ENCODE measurements at places on chromosomes 2 and 18.

- no peak for DNase-seq
These were observed 22.6 kb downstream of the DHRS9 start for GRCh38 chr2:169091761-169092519.

DNA sequence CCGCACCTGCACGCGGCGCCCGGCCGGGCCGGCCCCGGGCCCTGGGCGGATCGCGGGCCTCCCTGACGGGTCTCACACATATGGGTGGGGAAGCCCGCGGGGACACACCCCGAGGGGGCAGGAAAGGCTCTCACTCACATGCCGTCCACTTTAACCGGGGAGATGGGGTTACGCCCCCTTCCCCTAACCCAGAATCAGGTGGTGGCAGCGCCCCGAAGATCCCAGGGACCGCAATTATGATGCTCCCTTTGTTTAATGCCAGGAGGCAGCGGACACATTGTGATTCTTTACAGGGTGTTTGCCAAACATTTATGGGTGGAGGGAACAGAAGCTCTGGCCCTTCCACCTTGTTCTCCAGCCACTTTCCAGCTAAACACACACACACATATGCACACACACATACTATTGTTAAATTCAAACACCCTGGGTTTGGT is 424 bp upstream of the ANKRD44 start:
- DNase-seq = no peak

DNA sequence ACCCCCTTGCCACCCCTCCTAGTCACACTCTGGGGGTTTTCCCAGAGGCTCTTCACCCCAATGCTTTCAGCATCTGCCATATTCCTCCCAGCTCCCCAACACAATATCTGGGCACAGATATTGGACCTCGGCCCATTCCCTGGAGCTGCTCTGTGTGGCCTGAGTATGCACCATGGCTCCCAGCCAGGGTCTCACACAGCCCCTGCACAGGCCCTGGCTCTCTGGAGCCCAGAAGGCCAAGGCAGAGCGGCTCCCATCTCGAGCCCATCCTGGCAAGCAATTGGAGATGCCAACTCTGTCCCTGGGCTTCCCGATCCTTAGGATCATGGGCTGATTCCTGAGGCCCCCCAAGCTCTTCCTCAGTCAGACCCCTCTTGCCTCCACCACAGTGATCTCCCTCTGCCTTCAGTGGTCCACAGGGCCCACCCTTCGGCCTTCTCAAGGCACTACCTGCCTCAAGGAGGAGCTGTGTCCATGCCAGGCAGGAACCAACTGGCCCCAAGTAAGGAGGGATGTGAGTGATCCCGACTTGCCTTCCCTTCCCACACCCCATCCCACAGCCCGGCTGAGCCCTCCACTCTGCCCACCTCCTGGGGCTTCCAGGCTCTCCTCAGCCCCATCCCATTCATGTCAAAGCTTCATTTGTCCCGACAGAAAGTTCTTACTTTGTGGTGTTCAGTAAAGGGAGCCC is 62.7 kb downstream of the ADD2 start:
- no peak for DNase-seq

GRCh38 chr2:38336621-38337020 is 40.5 kb downstream of the ATL2 start:
- no peak for DNase-seq

- DNase-seq = no peak
These were observed 71.6 kb upstream of the CYP1B1 start for GRCh38 chr2:38147333-38148121.

DNA sequence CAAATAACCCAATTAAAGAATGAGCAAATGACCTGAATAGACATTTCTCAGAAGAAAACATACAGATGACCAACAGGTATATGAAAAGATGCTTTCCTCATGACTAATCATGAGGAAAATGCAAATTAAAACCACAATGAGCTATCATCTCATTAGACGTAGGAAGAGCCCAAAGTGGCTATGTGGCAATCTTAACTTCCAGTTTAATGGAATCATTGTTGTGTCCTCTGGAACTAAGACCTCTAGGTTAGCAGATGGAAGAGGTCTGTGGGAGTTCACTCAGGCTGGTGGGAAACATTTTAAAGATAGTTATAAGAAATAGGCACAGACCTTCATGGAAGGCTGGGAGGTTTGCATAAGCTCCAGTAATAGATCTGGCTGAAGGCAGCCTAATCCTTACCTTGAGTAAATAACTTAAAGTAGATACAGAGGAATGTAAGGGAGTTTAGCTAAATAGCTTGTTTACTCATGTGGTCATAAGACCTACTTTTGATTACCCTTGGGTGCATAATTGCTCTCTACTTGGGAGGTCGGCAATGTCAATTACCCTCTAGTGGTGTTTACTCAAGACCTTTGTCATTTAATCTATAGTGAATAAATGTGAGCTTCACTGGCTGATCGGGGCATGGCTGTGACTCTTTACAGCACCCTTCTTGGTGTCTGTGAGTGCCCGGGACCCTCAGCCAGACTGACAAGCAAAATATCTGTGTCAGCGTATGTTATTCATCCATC is 119.0 kb downstream of the GULP1 start:
- no peak for DNase-seq

DNA sequence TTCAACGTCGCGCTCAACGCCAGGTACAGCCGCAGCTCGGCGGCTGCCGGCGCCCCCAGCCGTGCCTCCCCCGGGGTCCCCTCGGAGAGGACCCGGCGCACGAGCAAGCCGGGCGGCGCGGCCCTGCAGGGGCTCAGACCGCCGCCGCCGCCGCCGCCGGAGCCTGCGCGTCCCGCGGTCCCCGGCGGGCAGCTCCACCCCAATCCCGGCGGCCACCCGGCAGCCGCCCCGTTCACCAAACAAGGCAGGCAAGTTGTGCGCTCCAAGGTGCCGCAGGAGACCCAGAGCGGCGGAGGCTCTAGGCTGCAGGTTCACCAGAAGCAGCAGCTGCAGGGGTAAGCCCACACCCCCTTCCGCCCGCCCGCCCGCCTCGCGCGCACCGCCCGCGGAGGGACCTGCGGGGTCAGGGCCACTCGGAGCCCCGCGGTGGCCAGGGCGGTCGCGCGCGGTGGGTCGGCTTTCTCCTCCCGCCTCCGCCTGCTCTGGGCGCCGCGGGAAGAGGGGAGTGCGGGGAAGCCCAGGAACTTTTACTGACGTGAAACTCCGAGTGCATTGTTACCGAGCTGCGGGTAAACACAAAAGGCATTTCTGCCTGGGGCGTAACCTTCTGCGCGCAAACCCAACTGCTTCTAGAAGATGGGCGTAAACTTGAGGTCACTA is 861 bp downstream of the LTBP1 start:
- DNase-seq = no peak
